Peyer's patch (tissue), 4 donors: ENCODE measurements at places on chromosomes 12 and 14. TPM values are rescaled to one million over a fixed set of nuclear protein-coding genes. Genes with fewer than 3 reads are reported as not detected.

MYF6 gene
- not detected for total RNA-seq

PRPF40B gene
- total RNA-seq, result 17.3 TPM

PAWR gene
- total RNA-seq, result 94.8 TPM

GRCh38 chr14:21467616-21468015 is 9.1 kb downstream of the RAB2B start:
- no peak overlapping the region for H3K27ac ChIP-seq
- no peak overlapping the region for H3K4me3 ChIP-seq
- H3K36me3 ChIP-seq, result no peaks in the 10 kb centered on the region
- no peaks in the 10 kb centered on the region for H3K27me3 ChIP-seq
- DNase-seq, result no peak

GRCh38 chr12:49008943-49009342 is 9.6 kb downstream of the PRKAG1 start:
- H3K27ac ChIP-seq, result no peak overlapping the region
- no peak for DNase-seq
- H3K4me3 ChIP-seq, result no peak overlapping the region
- no peaks in the 10 kb centered on the region for H3K4me1 ChIP-seq
- H3K36me3 ChIP-seq, result peaks cover 59% of the 10 kb centered on the region

- H3K36me3 ChIP-seq, result no peaks in the 10 kb centered on the region
- no peak overlapping the region for H3K27ac ChIP-seq
- DNase-seq, result no peak
- no peak overlapping the region for H3K4me3 ChIP-seq
- no peaks in the 10 kb centered on the region for H3K27me3 ChIP-seq
- no peaks in the 10 kb centered on the region for H3K4me1 ChIP-seq
These were observed 351.0 kb downstream of the GRIN2B start for GRCh38 chr12:13630354-13630753.

DNA sequence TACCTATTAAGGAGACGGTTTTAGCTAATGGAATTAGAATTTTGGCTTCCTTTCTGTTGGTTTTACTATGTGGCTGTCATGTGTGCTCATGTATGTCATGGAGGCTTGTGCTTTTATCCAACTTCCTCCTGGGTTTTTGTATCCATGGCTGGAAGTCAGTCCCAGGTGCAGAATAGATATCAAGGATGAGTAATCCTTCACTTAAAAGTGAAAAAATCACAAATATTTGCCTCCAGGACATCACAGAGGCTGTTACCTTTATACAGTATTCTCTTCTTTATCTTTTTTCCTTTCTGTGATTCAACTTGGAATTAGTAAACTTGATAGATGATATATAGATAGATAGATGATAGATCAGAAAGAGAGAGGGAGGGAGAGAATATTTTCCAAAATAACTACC is 706.8 kb downstream of the GALC start:
- H3K27me3 ChIP-seq, result no peaks in the 10 kb centered on the region
- no peak overlapping the region for H3K4me3 ChIP-seq
- DNase-seq, result no peak
- no peaks in the 10 kb centered on the region for H3K4me1 ChIP-seq
- H3K36me3 ChIP-seq, result no peaks in the 10 kb centered on the region

DNA sequence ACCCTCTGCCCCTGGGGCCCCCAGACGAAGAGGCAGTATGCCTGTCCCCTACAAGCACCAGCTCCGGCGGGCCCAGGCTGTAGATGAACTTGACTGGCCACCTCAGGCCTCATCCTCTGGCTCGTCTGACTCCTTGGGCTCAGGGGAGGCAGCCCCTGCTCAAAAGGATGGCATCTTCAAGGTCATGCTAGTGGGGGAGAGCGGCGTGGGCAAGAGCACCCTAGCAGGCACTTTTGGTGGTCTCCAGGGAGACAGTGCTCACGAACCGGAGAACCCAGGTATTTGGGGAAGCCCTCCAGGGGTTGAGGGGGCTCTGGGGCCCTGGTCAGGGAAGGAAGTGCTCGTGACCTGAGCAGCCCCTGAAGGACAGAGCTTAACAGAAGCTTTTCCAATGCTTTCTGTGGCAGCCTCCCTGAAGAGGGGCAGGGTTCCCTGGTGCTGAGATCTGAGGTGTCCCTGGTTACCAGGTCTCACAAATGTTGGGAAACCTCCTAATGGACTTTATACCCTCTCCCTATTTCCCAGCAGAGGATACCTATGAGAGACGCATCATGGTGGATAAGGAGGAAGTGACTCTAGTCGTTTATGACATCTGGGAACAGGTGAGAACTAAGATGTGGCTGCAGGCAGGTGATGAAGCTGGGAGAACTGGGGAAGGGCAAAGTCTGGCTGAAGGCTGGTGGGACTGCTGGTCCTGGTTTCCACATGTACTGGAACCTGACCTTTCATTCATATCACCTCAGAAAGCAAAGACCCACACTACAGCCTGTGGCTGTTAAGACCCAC is 1.9 kb downstream of the REM2 start:
- H3K36me3 ChIP-seq, result no peaks in the 10 kb centered on the region
- H3K27ac ChIP-seq, result peak overlapping the region; percentile 19
- DNase-seq, result peak; percentile 62
- H3K27me3 ChIP-seq, result no peaks in the 10 kb centered on the region
- H3K4me3 ChIP-seq, result no peak overlapping the region

DNA sequence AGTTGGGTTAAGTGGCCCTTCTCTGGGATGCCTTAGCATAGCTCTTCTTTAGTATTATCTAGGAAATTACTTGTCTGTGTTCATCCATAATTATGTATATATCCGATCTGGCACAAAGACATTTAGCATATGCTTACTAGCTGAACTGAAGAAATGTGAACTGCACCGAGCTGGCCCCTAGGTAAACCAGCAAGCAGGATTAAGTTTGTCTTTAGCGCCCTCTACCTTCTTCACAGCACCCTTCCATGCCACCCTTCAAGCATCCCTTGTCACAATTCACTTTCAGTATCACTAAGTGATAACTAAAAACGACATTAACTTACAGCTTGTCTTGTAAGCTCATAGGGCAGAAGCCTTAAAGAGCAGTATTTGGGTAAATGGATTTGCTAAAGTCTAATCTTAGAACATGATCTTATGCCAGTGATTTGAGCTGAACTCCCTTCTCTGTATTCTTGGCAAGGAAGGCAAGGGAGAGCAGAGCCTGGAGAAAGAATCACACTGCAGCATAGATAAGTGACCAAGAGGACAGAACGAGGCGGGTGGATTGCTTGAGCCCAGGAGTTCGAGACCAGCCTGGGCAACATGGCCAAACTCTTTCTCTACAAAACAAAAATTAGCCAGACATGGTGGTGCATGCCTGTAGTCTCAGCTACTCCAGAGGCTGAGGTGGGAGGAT is 2.6 kb upstream of the HAL start:
- peak; percentile 68 for DNase-seq
- no peaks in the 10 kb centered on the region for H3K36me3 ChIP-seq
- peaks cover 11% of the 10 kb centered on the region for H3K4me1 ChIP-seq
- no peaks in the 10 kb centered on the region for H3K27me3 ChIP-seq
